ENCODE measurements at places on chromosomes 6 and 20. TPM values are rescaled to one million over a fixed set of nuclear protein-coding genes. Genes with fewer than 3 reads are reported as not detected.

Gene PRR18
- polyA plus RNA-seq = 0.03 TPM

Gene ADAM33
- polyA plus RNA-seq = 6.6 TPM

Gene PCSK2
- 0.01 TPM for polyA plus RNA-seq

Gene MSH5
- polyA plus RNA-seq = 2.7 TPM

- DNase-seq = peak; percentile 34
These were observed 199.0 kb upstream of the KCNG1 start for GRCh38 chr20:51221791-51222408.

DNA sequence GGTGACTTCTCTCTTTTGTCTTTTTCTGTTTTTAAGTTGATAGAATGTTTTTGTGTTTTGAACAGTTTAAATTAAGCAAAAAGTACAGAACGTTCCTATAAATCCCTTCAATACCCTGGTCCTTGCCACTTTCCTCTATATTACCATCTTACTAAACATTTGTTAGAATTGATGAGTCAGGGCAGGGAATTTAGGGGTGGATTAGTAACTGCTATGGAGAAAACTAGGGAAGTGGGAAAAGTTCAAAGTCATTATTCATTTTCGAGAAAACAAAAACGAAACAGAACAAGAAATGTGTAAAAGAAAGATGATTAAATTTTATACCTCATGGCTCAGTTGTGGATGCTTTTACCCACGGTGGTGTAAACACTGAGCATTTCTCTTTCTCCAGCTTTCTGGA, 240.4 kb upstream of the SULF2 start:
- DNase-seq = no peak

DNA sequence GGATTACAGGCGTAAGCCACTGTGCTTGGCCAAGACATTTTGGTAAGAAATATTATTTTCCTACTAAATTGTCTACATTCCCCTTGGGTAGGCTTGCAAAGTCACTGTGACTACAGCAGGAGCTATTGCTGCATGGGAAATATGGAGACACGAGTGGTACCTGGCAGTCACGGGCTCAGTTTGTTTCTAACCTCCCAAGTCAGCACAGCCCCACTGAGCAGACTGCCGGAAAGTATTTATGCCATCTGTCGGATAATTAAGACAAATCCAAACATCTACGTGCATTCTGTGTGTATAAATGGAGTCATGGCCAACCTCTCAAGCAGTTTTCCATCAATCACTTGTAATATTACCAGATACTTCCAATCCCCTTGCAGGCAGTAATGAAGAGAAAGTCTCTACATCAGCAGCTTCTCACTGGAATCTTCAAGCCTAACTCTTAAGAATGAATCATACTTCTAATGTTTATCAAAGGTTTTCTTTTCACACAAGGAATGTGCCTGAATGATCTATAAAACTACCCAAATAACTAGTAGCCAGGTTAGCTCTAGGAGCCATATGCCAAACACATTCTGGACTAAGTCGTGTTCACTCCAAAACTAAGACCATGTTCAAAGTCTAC, 20.1 kb downstream of the PSMB1 start:
- no peak for DNase-seq

DNA sequence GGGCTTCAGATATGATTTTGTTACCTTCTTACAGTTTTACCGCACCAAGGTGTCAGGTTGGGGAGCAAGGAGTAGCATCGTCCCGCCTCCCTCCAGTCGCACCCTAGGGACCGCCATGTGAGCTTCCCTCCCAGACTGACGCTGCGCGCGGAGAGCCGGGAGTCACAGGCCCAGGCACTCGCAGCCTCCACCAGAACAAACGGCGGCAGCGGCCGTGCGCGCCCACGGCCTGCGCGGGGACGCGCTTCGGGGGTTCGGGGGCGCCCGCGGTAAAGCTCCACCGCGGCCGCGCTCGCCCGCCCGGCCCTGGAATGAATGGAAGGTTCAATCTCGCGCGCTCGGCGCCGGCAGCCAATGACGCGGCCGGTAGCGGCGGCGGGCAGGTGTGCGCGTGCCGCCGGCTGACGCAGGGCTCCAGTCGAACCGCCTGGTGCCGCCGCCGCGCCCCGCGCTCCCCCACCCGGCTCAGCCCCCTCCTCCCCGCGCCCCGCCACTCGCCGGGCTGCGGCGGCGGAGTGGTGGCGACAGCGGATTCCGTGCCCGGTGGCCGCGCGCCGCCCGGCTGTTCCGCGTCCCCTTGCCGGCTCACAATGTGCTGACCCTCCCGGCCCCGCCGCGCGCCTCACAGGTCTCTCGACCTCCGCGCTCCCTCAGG, 16.5 kb upstream of the LIN28B start:
- DNase-seq = no peak

DNA sequence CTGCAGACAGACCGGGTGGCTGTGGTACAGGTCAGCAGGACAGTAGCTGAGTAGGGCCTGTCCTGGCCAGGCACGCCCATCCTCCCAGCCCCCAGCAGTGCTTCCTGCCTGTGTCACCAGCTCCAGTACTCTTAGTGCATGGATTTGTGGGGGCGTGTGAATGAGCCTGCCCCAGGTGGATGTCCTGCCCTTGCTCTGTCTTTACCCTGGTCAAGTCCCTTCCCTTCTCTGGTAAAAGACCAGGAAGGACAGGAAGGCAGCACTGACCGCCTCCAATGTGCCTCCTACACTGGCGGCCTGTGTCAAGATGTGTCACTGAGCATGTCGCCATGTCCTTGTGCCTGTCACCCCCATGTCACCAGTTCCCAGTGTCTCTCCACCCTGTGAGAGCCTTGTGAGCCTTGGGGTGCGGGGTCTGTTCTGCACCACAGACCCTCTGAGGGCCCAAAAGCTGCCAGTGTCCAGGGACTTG, 11.9 kb downstream of the TEAD3 start:
- DNase-seq = no peak

DNA sequence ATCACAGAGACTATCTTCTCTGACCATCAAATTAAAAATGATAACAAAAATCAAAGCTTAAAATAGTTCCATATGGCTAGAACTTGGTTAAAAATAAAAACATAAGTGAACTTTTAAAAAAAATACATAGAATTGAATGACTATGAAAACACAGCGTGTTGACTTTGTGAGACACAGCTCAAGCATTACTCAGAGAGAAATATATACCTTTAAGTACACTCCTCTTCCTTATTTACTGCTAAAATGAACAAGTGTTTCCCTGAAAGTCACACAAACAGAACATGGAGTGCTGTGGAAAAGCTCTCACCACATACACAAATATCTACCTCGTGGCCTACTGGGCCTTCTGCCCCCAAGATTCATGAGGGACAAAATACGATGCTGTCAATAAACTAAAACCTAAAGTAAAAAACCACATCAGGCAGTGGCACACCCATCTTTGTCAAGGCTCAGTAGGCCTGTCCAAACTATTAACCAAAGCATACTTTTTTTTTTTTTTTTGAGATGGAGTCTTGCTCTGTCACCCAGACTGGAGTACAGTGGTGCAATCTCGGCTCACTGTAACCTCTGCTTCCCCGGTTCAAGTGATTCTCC, 7.5 kb downstream of the FAXC start:
- DNase-seq = no peak

DNA sequence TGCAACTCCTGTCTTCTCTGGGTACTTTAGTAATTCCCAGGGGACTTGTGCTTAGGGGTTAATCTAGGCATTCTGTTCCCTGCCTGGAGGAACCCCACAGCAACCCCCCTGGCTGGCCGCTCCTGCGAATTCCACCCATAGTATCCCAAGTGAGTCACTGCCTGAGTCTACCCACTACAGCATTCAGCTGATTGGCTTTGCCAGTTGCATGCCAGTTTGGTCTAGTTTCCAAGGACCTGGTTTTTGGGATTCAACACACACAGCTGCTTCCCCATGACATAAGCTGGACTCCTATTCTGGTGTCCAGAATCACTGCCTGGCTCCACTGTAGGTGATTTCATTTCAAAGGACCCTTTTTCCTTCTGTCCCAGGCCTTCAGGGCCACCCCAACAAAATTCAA, 40.3 kb downstream of the PLCG1 start:
- DNase-seq = peak; percentile 83

GRCh38 chr20:3728876-3729275, 3.6 kb upstream of the HSPA12B start:
- no peak for DNase-seq

GRCh38 chr20:23195636-23196035, 109.5 kb upstream of the CD93 start:
- no peak for DNase-seq
